ENCODE measurements at places on chromosomes 11 and 22. TPM values are rescaled to one million over a fixed set of nuclear protein-coding genes. Genes with fewer than 3 reads are reported as not detected.

Gene CELSR1
- total RNA-seq: 23.2 TPM

Gene ARHGAP8
- 1.8 TPM for total RNA-seq

Gene MPEG1
- total RNA-seq: not detected

Gene KDM4E
- not detected for total RNA-seq

Gene IGF2
- total RNA-seq: 1.8 TPM

Gene ACER3
- 19.4 TPM for total RNA-seq

Gene OR8G1
- not detected for total RNA-seq

Gene HMGXB4
- total RNA-seq: 9.8 TPM

Gene APOL4
- total RNA-seq: not detected

Gene TEX54
- total RNA-seq: not detected

Gene OR6A2
- not detected for total RNA-seq

Gene MUC5B
- 3.7 TPM for total RNA-seq

Gene CLP1
- total RNA-seq: 33.4 TPM

Gene ZNF214
- 0.83 TPM for total RNA-seq

Gene MS4A7
- not detected for total RNA-seq

Gene GRIA4
- total RNA-seq: not detected

Gene FDXACB1
- 2.0 TPM for total RNA-seq

Gene JAML
- total RNA-seq: not detected

Gene GSTT2B
- not detected for total RNA-seq

Gene OR5AR1
- not detected for total RNA-seq

Gene ZNF280A
- 2.8 TPM for total RNA-seq

Gene UPB1
- total RNA-seq: not detected

Gene ZDHHC5
- 77.0 TPM for total RNA-seq

Gene CDHR5
- 0.03 TPM for total RNA-seq

Gene CDC42EP2
- 13.8 TPM for total RNA-seq

Gene ANKK1
- total RNA-seq: 0.12 TPM

Gene CECR2
- 0.12 TPM for total RNA-seq

Gene IRF7
- 6.5 TPM for total RNA-seq

Gene CNGA4
- 0.18 TPM for total RNA-seq

Gene NAT10
- 52.0 TPM for total RNA-seq

Gene CDC42BPG
- total RNA-seq: 1.6 TPM

Gene STIP1
- 293 TPM for total RNA-seq

Gene MRGPRF
- total RNA-seq: 0.09 TPM

Gene FIBIN
- not detected for total RNA-seq

Gene KCNJ1
- total RNA-seq: not detected

Gene DEUP1
- total RNA-seq: not detected

Gene NCAPD3
- total RNA-seq: 27.5 TPM

Gene FXYD6
- 0.16 TPM for total RNA-seq

Gene OR56A1
- not detected for total RNA-seq

Gene PHOX2A
- total RNA-seq: not detected
